ENCODE measurements at places on chromosomes 4 and X.

DNA sequence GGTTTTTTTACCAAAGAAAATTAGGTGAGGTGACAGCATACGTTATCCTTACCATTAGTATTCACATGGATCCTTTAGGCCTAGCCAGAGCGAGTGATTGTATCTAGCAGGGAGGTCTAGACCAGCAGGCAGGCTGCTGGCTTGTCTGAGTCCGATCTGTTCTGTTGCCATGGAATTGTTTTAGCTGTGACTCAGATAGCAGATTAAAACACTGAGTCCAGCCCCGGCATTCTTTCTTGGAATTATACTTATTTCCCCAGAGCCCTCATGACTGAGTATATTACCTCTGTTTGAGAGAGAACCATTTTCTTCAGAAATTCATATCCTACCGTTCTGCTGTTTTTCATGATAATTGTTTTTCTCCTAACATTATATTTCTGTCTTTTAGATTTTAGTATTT lies 37.4 kb downstream of the OCRL start:
- no peak for DNase-seq

GRCh38 chr4:18294021-18294420 lies 272.5 kb upstream of the LCORL start:
- DNase-seq: no peak

DNA sequence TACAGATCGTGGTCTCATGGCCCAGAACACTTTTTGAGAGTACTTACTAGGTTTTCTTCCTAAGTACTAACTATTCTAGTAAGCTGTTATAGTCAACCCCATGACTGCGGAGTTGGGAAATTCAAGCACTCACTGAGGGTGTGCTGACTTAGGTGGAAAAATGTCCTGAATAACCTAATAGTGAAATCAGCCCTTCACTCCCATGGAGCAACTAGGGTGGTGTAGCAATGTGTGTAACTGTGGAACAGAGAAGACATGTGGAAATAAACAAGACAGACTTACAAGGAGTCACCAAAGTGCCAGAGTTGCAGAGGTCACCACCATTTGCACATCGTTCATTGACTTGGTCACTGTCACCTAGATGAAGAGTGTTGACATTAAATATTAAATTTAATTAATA lies 12.1 kb upstream of the VSIG4 start:
- no peak for DNase-seq

DNA sequence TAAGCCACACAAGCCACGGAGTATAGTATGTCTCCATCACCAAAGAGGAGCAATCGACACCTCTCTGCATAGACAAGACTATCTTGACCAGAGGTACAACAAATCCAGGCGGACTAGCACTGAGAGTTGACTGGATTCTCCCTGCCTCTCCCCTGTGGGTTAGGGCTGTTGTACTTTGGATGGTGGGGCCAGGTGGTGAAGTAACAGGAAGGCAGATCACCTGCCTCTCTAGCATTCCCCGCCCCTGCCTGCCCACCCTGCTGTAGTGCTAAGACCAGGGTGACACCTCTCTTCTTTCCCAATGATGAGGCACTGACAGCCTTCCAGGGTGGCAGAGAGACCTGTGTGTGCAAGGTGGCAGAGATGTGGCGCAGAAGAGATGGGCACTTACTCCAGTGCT lies 47.5 kb upstream of the TRIM2 start:
- no peak for DNase-seq

- DNase-seq: no peak
These were observed 414.2 kb upstream of the DIPK2B start for GRCh38 chrX:45614853-45615252.

- DNase-seq: no peak
These were observed 286.1 kb downstream of the INPP4B start for GRCh38 chr4:142559986-142560385.

- DNase-seq: no peak
These were observed 38.2 kb upstream of the MYOZ2 start for GRCh38 chr4:119097282-119097900.

DNA sequence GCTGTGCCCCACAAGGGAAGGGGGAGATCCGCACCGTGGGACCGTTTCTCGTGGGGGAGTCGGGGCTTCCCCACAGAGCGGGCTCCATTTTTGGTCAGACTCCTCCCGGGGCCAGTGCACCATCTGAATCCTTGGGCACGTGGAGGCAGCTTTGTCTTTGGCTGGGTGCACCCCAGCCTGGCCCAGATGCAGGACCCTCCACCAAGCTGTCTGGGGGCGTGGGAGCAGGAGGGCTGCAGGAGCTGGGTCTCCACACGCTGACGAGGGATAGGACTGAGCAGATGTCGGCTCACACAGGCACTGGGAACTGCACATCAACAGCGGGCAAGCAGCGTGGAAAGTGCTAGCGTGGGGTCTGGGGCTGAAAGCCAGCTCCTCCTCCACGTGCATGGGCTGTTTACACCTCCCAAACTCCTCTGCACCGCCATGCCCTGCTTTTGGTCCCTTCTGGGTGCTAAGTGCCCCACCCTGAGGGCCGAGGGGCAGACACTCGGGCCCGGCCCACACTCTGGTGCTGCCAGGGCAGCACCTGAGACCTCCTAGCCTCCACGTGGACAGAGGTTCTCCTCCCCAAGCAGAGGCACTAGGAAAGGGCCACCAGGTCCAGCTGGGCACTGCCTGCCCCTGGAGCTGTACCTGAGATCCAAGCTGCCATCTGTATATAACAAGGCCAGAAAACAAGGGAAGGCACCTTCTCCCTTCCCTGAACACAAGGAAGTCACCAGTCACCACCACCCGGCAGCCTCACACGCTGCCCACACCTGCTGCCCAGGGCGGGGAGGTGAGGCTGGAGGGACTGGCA lies 13.8 kb downstream of the DGKQ start:
- DNase-seq: no peak

GRCh38 chr4:1021386-1022050 lies 10.1 kb downstream of the FGFRL1 start:
- no peak for DNase-seq

DNA sequence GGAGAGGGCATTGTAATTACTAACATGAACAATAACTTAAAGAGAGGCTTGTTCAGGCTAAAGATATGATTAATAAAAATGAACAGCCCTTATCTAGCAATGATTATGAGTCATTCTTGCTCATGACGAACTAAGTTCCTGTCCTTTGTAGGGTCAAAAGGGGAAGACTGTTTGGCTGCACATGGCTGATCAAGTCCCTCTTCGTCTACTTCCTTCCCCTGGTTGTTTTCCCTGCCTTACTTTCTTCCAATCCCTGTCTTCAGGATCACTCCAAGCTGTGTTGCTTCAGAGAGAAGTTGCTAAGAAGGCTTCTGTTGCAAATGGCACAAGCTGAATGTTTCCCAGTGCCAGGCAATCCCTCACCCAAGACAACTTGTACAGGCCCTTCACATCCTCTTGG lies 115.0 kb upstream of the HS3ST1 start:
- DNase-seq: no peak

DNA sequence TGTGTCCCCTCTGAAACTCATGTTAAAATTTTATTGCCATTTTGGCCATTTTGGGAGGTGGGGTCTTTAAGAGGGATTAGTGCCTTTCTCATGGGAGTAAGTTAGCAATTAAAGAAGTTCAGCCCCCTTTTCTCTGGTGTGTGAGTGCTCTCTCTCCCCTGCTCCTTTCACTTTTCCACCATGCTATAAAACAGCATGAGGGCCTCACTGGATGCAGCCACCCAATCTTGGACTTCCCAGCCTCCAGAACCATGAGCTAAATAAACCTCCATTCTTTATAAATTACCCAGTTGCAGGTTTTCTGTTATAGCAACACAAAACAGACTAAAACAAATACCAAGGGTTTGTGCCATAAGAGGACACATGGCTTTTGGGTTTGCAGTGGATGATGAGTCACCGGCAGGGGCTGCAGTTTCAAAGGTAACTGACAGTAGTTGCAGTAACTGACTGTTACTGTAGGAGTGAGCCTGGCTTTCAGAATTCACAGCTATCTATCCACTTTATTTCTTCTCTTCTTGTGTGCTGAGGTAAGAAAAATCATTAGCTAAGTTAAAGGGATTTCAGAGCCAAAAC lies 121.5 kb downstream of the PPEF1 start:
- no peak for DNase-seq

GRCh38 chr4:155009288-155009687 lies 199.1 kb upstream of the NPY2R start:
- no peak for DNase-seq

DNA sequence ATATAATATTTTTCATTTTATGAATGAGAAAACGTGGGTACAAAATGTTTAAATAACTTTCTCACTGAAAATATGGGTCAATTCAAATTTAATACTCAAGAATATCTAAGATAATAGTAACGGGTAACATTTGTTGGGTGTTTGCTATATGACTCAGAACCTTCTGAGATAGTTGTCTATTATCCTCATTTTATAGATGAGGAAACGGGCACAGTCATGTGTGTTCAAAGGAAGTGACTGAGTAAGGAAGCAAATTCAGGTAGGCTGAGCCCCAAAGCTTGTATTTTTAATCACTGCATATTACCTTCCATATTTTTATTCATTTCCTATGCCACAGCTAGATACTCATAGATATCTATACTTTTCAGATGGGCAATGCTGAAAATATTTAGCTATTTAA lies 12.2 kb upstream of the CAMK2D start:
- DNase-seq: no peak

- no peak for DNase-seq
These were observed 223.4 kb downstream of the BCOR start for GRCh38 chrX:39874202-39874816.

All from neural crest cell (in vitro differentiated cells).